ENCODE measurements at places on chromosomes 5 and 9. TPM values are rescaled to one million over a fixed set of nuclear protein-coding genes. Genes with fewer than 3 reads are reported as not detected.

DNA sequence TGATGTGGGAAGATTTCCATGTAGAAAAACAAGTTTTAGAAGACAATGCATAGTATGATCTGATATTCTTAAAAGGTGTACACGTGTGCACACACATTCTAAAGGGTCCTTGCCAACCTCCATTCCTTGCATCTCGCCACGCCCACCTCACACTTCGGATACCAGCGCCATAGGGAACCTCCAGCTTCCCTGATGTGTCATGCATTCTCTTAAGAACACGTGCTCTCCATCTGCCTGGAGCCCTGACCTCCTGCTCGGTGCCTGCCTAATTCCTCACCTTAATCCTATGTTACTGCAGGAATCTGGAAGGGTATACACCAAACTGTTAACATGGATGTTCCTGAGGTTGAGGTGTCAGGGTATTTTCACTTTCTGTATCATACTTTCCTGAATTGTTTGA, 63.1 kb downstream of the PTCD2 start:
- no peak for DNase-seq
- no peak overlapping the region for H3K27ac ChIP-seq
- no peak overlapping the region for H3K4me3 ChIP-seq
- no peaks in the 10 kb centered on the region for H3K4me1 ChIP-seq

GRCh38 chr5:12354686-12355085, 450.4 kb upstream of the CTNND2 start:
- no peak overlapping the region for H3K4me3 ChIP-seq
- no peaks in the 10 kb centered on the region for H3K27me3 ChIP-seq

DNA sequence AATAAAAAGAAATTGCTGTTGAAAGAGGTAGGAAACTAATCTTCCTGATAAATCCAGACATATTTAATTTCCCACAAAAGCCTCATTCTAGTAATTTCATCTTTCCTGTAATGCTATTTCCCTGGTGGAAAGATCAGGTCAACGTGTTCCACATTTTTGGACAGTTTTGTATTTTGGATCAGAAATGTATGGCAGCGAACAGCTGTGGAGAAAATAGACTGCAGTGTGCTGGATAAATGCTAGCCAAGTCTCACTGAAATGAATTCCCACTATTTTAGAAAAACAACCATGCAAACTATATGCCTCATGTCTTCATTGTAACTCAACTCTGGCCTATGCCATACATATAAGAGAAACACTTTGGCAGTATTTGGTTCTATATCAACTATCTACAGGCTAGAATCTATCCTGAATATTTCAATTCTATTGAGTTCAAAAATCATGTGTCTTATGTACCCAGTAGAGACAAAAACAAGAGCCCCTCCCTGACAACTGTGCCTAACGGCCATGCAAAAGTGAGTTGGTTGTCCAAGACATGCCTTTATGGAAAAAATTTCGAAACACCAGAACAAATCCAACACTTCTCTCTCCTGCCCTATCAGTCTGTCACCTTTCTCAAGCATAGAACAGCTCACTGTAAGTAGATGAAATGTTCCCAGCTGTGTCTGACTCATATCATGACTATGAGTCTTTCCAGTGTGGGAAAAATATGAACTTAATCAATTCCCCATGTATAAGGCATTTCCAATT, 191.3 kb upstream of the NREP start:
- no peaks in the 10 kb centered on the region for H3K36me3 ChIP-seq
- no peak for DNase-seq

DNA sequence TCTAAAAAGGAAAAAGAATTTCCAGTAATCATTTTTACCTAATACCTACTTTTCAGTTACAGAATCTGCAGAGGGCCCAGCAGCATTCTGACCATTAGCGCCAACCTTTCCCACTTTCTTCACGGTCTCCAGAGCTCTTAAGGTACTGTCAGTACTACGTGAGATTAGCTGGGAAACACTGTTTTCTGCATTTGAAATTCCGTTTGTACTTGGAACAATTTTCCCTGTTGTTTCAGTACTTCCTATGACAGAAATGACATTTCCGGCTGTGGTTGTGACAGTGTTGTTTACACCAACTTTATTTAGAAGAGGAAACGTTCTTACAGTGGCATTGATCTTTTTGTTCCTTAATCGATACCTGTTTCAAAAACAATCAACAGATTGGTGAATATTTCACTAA, 36.9 kb upstream of the PDCL start:
- no peaks in the 10 kb centered on the region for H3K4me1 ChIP-seq
- DNase-seq = no peak
- no peak overlapping the region for H3K27ac ChIP-seq
- no peaks in the 10 kb centered on the region for H3K27me3 ChIP-seq
- H3K36me3 ChIP-seq = peaks cover 46% of the 10 kb centered on the region
- H3K4me3 ChIP-seq = no peak overlapping the region

- H3K27me3 ChIP-seq = no peaks in the 10 kb centered on the region
- H3K4me3 ChIP-seq = no peak overlapping the region
- H3K36me3 ChIP-seq = no peaks in the 10 kb centered on the region
- H3K27ac ChIP-seq = no peak overlapping the region
Observed at GRCh38 chr5:6858419-6858818, 145.2 kb downstream of the TENT4A start.

The CCIN gene
- 1.4 TPM for total RNA-seq

Data from CD4-positive, CD25-positive, alpha-beta regulatory T cell (primary cell).